ENCODE measurements at places on chromosomes 2 and 18. TPM values are rescaled to one million over a fixed set of nuclear protein-coding genes. Genes with fewer than 3 reads are reported as not detected.

Gene TYMS
- 80.9 TPM for total RNA-seq

Gene SCN7A
- total RNA-seq = 0.74 TPM

Gene ANKRD29
- total RNA-seq = 0.89 TPM

Gene PROM2
- total RNA-seq = 0.17 TPM

Gene ETAA1
- 18.5 TPM for total RNA-seq

Gene SPATS2L
- 136 TPM for total RNA-seq

Gene RTP5
- total RNA-seq = not detected

Gene BMP10
- not detected for total RNA-seq

Gene SIX3
- not detected for total RNA-seq

Gene PLCD4
- total RNA-seq = 0.67 TPM

Gene CTLA4
- not detected for total RNA-seq

Gene DNAH6
- total RNA-seq = under 0.01 TPM

Gene UGT1A7
- not detected for total RNA-seq

Gene TRIM43B
- not detected for total RNA-seq

Gene MYCN
- total RNA-seq = not detected

Gene DSEL
- 18.0 TPM for total RNA-seq

Gene GALR1
- not detected for total RNA-seq

Gene IL1RL1
- 0.17 TPM for total RNA-seq

Gene IL1F10
- total RNA-seq = not detected

Gene RAD51AP2
- not detected for total RNA-seq

Gene SP110
- total RNA-seq = 12.3 TPM

Gene TMEM37
- 0.45 TPM for total RNA-seq

Gene CMPK2
- total RNA-seq = 0.30 TPM

Gene CKAP2L
- 19.8 TPM for total RNA-seq

Gene IRS1
- 43.6 TPM for total RNA-seq

Gene CYS1
- 0.30 TPM for total RNA-seq

Gene TSPYL6
- total RNA-seq = not detected

Gene IL37
- not detected for total RNA-seq

Measured in bronchus fibroblast of lung (primary cell).